ENCODE measurements at places on chromosomes 2 and 18.

GRCh38 chr2:241437179-241437578, 71.2 kb downstream of the STK25 start:
- DNase-seq = no peak

DNA sequence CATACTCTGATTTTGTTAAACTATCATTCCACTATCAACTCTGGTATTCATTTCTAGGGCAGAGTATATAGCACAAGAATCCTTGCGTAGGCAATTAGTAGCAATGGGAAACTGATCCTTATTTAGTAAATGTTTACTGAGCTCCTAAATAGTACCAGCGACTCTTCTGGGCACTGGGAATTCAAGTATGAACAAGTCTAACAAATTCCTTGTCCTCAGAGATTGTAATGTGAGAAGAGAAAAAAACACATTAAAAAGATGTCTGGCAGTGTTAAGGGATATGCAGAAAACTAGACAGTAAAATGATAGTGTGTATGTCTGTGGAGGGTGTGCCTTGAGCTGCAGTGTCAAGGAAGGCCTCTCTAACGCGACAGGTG, 721 bp downstream of the METTL5 start:
- DNase-seq = no peak

- no peak for DNase-seq
Observed at GRCh38 chr2:220779931-220780330, 792.2 kb downstream of the EPHA4 start.

DNA sequence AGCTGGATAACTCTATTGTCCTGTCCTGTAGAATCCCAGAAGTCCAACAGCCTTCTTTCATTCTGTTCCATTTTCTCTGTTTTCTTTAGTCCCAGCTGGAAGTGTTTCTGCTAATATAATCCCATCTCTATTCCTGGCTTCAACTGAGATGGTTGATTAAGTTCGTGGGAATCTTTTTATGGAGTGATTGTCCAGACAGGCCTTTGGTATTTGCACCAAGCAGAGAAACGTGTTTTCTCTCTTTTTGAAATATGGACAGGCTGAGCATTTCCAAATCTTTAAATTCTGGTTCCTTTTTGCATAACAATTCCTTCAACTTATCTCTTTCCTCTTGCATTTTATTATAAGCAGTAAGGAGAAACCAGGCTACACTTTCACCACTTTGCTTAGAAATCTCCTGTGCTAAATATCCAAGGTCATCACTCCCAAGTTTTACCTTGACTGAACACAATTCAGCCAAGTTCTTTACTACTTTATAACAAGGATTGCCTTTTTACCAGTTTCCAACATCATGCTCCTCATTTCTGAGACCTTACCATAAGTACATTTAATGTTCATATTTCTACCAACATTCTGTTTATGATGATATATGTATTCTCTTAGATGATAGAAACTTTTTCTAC, 108.8 kb downstream of the ZFP36L2 start:
- DNase-seq = no peak

- DNase-seq = no peak
Observed at GRCh38 chr18:47587587-47587986, 336.1 kb upstream of the SKOR2 start.

Measured in stimulated activated CD8-positive, alpha-beta memory T cell treated with anti-CD3 and anti-CD28 coated beads, Interleukin-12 subunit alpha, Interleukin-12 subunit beta, amount 100 ng/mL, for 4 hours (primary cell).